ENCODE measurements at places on chromosomes 6 and 20. TPM values are rescaled to one million over a fixed set of nuclear protein-coding genes. Genes with fewer than 3 reads are reported as not detected.

The SIRPD gene
- total RNA-seq: not detected

The UCKL1 gene
- 35.3 TPM for total RNA-seq

The LY86 gene
- 187 TPM for total RNA-seq

The CAGE1 gene
- total RNA-seq: not detected

The RIPOR3 gene
- total RNA-seq: not detected

The ECT2L gene
- not detected for total RNA-seq

The XKR7 gene
- under 0.01 TPM for total RNA-seq

The OPN5 gene
- total RNA-seq: not detected

Data from Karpas-422 (cell line).